ENCODE measurements at places on chromosomes 11 and 22.

DNA sequence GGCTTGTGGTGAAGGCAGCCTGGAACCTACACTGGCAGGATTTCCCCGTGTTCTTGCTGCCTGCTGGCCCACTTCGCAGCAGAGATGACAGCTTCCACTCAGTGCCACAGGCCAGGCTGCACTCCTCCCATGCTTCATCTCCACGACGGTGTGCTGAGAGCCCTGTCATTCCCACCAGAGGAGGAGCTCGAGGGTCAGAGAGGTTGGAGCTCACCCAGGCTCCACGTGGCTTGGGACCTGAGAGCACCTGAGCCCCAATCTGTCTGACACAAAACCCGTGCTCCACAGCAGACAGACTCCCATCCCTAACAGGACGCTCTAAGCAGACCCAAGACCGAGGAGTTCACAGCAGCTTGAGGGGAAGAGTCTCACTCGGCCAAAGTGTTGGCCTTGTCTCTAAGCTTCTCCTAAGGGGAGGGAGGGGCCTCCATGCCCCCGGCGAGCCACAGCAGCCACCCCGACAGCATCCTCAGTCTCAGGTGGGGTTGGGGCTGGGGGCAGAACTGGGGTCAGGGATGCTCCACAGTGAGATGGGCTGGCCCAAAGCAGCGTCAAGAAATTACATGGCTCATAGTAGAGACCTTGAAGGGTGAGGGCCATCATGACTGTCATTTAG is 10.7 kb downstream of the LRFN4 start:
- peaks cover 50% of the 10 kb centered on the region for H3K36me3 ChIP-seq
- H3K4me1 ChIP-seq, result no peaks in the 10 kb centered on the region
- H3K4me3 ChIP-seq, result no peak overlapping the region
- H3K27ac ChIP-seq, result no peak overlapping the region

GRCh38 chr22:41660416-41660815 is 28.3 kb downstream of the SNU13 start:
- no peaks in the 10 kb centered on the region for H3K27me3 ChIP-seq
- H3K27ac ChIP-seq, result no peak overlapping the region
- peaks cover 18% of the 10 kb centered on the region for H3K36me3 ChIP-seq
- H3K4me1 ChIP-seq, result no peaks in the 10 kb centered on the region

GRCh38 chr22:30606455-30607299 is at the start of gene TCN2:
Gene TCN2, plus strand, starts transcription at chr22:30607174. Its CDS starts 158 bp downstream, at chr22:30607332.
- H3K27ac ChIP-seq, result peak within 1 kb of the TSS; percentile 40
- no peaks in the 10 kb centered on the region for H3K36me3 ChIP-seq
- peaks cover 22% of the 10 kb centered on the region for H3K4me1 ChIP-seq

- peaks cover 10% of the 10 kb centered on the region for H3K4me1 ChIP-seq
- H3K4me3 ChIP-seq, result no peak overlapping the region
- no peak for DNase-seq
- H3K27ac ChIP-seq, result no peak overlapping the region
Measured at GRCh38 chr11:46235777-46236688, 41.4 kb upstream of the CREB3L1 start.

DNA sequence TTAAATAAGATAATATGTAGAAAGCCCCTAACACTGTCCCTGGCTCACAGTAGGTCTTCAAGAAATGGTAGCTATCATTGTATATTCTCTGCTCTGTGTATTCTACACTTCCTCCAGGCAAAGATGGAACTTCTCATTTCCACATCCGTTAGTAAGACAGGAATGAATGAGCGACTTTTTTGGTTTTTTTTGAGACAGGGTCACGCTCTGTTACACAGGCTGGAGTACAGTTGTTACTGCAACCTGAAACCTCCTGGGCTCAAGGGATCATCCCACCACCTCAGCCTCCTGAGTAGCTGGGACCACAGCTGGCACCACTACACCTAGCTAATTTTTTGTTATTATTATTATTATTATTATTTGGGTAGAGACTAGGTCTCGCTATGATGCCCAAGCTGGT is 2.3 kb upstream of the CLPB start:
- H3K4me3 ChIP-seq, result no peak overlapping the region
- H3K36me3 ChIP-seq, result no peaks in the 10 kb centered on the region
- H3K27me3 ChIP-seq, result no peaks in the 10 kb centered on the region
- no peak overlapping the region for H3K27ac ChIP-seq

All from liver (tissue), 10 donors.